ENCODE measurements at places on chromosomes 16 and 17.

DNA sequence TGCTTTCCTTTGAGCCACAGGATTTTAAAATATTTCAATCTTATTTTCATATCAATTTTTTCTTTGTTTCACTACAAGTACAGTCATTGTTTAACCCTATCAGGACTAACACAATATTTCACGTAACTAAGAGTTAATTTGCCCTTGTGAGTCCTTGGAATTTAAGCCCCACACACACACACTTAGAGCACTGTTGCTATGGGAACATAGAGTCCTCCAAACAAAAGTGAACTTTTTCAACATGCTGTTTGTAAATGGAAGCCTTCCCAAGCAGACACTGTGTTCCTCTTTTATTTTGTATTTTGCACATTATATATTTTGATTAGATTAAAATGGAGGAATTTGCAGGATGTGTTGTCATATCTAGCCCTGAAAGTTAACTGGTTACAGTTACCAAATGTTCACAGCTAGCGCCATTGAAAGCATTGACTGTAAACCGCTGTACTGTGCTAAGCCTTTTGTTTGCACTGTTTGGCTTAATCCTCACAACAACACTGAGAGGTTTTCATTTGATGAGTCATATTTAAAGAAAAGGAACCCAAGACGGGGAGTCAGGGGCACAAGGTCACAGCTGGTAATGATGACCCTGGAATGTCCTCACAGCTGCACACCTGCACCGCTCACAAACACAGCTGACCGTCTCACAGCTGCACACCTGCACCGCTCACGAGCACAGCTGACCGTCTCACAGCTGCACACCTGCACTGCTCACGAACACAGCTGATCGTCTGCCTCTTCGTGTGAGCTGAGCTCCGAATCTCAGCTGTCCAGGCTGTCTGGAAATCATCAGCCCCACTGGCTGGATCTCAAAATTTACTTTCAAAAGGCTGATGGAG is 6.3 kb downstream of the HSBP1 start:
- peak; percentile 76 for DNase-seq

DNA sequence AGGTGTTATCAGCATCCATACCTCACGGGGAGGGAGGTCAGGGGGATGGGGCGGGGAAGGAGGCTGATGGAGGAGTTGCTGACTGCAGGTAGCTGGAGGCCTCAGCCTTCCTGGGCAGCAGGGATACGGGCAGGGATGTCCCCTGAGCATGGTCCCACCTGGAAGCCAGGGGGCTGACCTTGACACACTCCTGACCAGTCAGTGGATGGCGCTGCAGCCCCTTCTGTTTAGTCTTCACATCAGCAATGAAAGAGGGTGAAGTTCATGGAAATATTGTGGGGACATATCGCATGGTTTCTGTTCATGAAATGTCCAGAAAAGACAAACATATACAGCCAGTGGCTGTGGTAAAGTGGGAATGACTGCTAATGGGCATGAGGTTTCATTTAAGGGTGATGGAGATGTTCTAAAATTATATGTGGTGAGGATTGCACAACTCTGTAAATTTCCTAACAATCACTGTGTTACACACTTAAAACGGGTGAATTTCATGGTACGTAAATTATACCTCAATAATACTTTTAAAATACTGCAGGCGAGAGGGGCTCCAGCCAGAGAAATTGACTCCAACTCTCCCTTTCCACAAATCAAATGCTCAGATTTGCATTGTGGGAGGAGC is 489.6 kb downstream of the CDH13 start:
- DNase-seq = no peak

- DNase-seq = no peak
Measured at GRCh38 chr16:47486856-47487255, 25.7 kb downstream of the PHKB start.

GRCh38 chr16:88055356-88055755 is 104.1 kb downstream of the BANP start:
- no peak for DNase-seq

DNA sequence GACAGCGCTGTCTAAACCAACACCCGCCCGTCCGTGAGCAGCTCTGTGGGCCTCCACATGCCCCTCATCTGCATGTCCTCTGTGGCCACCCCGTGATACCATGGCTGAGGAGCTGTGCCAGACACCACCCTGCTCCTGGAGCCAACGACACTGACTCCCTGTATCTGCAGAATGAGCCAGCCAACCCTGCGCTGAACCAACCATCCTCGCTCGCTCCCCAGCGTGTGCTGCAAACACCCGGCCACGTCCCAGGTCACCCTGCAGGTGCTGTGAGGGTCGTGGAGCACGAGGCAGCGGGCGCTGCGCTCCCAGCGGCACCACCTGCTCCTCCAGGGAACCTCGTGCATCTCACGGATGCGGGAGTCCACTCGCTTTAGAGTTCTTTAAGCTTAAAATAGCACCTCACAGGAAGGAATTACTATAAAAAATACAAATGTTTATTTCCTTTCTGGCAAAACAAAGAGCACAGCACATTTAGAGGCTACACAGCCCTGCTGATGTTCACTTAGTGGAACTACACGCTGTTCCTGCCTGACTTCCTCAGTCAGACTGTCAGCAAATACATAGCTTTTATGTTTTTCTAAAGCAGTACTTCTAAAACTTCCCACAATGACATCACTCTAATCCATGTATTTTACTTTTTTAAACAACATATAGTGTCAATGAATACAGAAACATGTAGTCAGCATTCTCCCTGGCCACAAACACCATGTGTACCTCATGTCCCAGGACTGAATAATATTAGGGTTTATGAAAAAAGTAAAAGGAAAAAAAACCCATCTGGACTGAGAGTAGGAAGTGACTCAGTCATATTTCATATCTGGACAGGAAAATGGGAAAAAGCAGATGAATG is 43.5 kb downstream of the MAP1LC3B start:
- no peak for DNase-seq

- DNase-seq = no peak
Measured at GRCh38 chr17:31517524-31517923, 126.0 kb downstream of the RAB11FIP4 start.

DNA sequence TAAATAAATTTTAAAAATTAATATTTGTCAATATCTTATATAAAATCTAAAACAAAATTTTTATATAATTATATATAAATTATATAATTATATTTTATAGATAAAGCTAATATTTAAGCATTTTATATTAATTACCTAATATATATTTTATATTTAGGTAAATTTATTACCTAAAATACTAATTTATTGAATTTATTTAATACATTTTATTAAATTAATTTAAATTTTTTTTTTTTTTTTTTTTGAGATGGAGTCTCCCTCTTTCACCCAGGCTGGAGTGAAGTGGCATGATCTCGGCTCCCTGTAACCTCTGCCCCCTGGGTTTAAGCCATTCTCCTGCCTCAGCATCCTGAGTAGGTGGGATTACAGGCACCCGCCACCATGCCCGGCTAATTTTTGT is 22.4 kb downstream of the ATAD5 start:
- no peak for DNase-seq

DNA sequence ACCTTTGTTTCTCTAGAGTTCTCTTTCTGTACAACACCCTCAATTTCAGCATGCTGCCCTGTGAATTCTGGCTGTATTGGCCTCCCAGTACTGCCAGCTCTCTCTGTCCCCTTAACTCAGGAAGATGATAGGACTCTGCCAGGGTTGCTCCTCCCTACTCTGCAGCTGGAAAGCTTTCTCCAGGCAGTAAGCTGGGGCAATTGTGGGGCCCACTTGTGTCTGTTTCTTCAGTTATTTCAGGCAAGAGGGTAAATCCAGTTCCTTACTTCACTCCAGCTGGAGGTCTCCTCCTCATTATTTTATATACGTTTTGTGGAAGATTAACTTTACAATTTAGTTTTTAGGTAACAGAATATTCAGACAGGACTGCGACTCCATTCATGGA is 9.9 kb downstream of the C17orf100 start:
- DNase-seq = no peak

DNA sequence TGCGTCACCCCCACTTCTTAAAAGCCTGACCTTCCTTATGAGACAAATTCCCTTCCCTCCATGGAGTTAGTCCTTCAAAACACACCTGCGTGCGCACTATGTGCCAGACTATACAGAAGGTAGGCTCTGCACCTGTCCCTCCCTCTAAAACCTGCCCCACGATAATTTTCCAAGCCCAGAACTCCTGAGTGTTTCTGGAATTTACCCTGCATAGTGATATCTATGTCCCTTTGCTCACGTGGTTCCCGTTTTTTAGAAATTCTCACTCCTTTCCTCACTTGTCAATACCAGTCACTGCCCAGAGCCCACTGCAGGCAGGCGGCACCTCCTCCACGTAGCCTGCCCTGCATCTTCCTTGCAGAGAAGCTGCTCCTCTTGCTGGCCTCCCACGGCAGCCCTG is 82.2 kb downstream of the SLC6A2 start:
- no peak for DNase-seq

DNA sequence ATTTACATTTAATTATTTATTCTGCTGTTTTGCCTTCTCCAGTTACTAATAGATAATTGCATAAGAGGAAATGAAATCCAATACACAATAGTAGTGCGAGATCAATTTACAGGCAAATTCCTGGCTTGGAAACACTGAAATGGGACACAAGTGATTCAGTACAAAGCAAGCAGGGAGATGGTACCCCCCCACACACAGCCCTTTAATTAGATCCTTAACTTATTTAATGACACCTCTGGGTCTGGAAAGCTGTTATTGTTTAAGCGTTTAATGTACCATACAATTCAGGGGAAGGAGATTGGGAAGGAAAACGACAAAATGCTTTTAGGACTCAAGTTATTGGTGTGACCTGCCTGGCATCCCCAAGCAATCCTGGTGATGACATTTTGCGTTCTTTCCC is 318.2 kb downstream of the NPIPA8 start:
- no peak for DNase-seq

DNA sequence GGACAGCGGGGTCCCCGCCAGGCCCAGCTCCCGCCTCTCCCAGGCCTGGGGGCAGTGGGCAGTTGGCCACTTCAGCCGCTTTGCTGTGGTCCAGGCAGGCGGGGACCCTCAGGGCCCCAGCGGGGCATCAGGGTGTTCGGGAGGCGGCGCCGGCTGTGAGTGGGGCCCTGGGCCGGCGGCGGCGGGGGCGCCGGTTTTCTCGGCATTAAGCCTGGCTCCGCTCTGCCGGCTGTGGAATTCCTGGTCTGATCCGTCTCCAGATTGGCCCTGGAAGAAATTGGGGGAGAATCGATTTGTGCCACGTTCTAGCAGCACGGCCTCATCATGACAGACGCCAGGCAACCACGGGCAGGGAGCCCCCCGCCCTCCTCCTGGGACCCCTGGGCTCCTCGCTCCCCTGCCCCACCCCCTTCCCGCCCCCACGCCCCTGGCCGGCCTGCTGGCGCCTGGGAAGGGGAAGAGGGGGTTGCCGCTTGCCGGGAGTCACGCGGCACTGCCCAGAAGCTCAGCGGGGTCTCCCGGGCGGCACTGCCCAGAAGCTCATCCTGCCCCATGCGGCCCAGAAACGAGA is 28.6 kb upstream of the SSTR5 start:
- no peak for DNase-seq

DNA sequence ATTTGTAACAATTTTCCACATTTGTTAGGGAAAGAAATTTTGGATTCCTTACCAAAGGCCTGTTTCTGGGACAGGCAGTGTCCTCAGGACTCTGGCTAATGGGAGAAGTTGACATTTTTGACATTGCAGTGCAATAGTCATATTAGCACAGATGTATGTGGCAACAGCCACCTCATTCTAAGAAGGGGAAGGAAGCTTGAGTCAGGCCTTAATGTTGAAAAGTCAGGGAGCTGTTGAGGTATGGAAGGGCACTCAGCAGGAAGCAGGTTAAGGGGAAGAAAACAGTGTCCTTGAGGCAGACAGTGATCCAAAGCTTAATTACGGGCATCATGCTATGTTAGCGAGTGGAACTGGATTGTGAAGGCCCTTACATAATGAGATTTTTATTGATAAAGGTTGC is 20.9 kb downstream of the AKTIP start:
- no peak for DNase-seq

DNA sequence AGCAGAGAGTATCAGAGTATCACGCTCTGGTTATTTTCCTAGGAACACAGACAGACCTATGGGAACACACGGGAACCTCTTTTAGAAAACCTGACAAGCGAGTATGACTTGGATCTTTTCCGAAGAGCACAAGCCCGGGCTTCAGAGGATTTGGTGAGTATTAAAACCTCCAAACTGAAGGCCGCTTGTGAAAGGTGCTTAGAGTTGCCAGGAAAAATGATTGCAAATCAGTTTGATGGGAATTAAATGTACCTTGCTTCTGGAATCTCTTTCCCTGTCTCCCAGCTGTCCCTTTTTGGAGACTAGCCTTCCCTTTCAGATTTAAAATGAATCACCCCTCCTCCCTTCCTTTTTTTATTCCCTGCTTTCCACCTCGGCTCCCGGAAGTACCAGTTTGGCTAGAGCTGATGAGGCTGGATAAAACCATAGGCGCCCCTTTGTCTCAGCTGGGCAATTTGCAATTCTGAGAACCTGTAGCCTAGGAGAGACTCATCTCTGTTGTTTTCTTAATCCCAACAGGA is 27.3 kb downstream of the KAT7 start:
- no peak for DNase-seq

- DNase-seq = no peak
Measured at GRCh38 chr17:1623057-1623630, 5.5 kb downstream of the SLC43A2 start.
